ENCODE measurements at places on chromosomes 3 and 15.

- DNase-seq, result no peak
- no peaks in the 10 kb centered on the region for H3K4me1 ChIP-seq
- no peak overlapping the region for H3K4me3 ChIP-seq
- no peaks in the 10 kb centered on the region for H3K36me3 ChIP-seq
- H3K27ac ChIP-seq, result no peak overlapping the region
- no peaks in the 10 kb centered on the region for H3K27me3 ChIP-seq
Observed at GRCh38 chr3:37737134-37737533, 124.5 kb upstream of the CTDSPL start.

- no peak for DNase-seq
- no peak overlapping the region for H3K27ac ChIP-seq
- H3K4me1 ChIP-seq, result no peaks in the 10 kb centered on the region
- H3K27me3 ChIP-seq, result no peaks in the 10 kb centered on the region
Observed at GRCh38 chr3:153752405-153753027, 368.7 kb upstream of the ARHGEF26 start.

DNA sequence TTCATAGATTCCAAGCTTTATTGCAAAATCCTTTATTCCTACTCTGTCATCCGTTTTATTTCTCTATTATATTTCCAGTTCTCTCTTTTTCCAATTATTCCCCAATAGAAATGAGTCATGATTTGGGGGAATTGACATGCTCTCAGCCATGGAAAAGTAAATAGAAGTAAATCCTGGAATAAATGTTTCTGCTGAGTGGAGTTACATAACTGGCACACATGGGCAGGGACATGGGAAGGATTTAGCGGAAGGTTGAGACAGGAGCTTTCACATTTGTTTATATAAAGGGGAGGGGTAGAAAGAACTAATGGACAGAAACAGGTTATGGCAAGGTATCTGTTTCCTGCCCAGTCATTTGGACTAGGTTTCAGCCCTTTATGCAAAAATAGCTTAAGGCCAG is 221.6 kb downstream of the PLOD2 start:
- no peaks in the 10 kb centered on the region for H3K36me3 ChIP-seq
- H3K27ac ChIP-seq, result no peak overlapping the region
- no peaks in the 10 kb centered on the region for H3K4me1 ChIP-seq
- no peak overlapping the region for H3K4me3 ChIP-seq
- no peak for DNase-seq

- no peak overlapping the region for H3K27ac ChIP-seq
- DNase-seq, result no peak
- H3K36me3 ChIP-seq, result no peaks in the 10 kb centered on the region
- H3K27me3 ChIP-seq, result no peaks in the 10 kb centered on the region
- no peak overlapping the region for H3K4me3 ChIP-seq
Observed at GRCh38 chr3:31858439-31858838, 122.6 kb downstream of the OSBPL10 start.

GRCh38 chr3:14889943-14890342 is 57.4 kb upstream of the NR2C2 start:
- no peaks in the 10 kb centered on the region for H3K4me1 ChIP-seq
- H3K27me3 ChIP-seq, result no peaks in the 10 kb centered on the region
- no peak overlapping the region for H3K27ac ChIP-seq
- no peak for DNase-seq

DNA sequence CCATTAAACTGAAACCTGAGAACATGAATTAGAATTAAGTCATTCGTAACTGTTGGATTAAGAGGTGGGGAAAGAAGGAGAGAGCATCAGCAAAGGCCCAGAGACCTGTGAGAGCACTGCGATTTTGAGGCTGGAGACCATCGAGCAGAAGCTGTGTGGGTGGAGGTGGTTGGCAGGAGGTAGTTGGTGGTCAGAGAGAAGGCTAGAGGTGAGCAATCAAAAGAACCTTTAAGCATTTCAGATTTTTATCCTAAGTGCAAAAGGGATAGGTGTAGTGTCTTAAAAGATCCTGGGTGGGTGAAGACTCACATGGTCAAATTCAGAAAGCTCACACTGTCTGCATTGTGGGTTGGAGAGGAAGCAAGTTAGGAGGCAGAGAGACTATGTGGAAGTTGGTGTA is 65.1 kb upstream of the TEX264 start:
- no peaks in the 10 kb centered on the region for H3K27me3 ChIP-seq
- H3K4me3 ChIP-seq, result no peak overlapping the region
- H3K4me1 ChIP-seq, result no peaks in the 10 kb centered on the region
- no peaks in the 10 kb centered on the region for H3K36me3 ChIP-seq
- no peak for DNase-seq
- H3K27ac ChIP-seq, result no peak overlapping the region

- no peaks in the 10 kb centered on the region for H3K27me3 ChIP-seq
- no peak overlapping the region for H3K27ac ChIP-seq
- no peak overlapping the region for H3K4me3 ChIP-seq
- H3K4me1 ChIP-seq, result no peaks in the 10 kb centered on the region
Observed at GRCh38 chr15:48175126-48175525, 3.0 kb downstream of the MYEF2 start.

DNA sequence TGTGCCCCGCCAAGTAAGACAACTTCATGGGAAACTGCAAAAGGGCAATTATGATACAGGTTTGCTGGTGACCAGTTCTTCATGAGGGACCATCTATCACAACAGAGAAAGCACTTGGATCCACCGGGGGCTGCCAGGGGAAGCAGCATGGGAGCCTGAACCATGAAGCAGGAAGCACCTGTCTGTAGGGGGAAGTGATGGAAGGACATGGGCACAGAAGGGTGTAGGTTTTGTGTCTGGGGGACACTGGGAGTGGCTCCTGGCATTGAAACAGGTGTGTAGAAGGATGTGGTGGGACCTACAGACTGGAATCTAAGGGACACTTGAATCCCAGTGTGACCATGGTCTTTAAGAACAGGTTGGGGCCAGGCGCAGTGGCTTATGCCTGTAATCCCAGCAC is 22.6 kb downstream of the MKRN2 start:
- H3K4me1 ChIP-seq, result no peaks in the 10 kb centered on the region
- no peak for DNase-seq
- H3K36me3 ChIP-seq, result peaks cover 46% of the 10 kb centered on the region
- H3K27ac ChIP-seq, result no peak overlapping the region
- no peak overlapping the region for H3K4me3 ChIP-seq

GRCh38 chr3:101813817-101814440 is 34.9 kb downstream of the NXPE3 start:
- no peaks in the 10 kb centered on the region for H3K27me3 ChIP-seq
- H3K4me3 ChIP-seq, result no peak overlapping the region
- H3K4me1 ChIP-seq, result no peaks in the 10 kb centered on the region
- DNase-seq, result no peak
- H3K36me3 ChIP-seq, result no peaks in the 10 kb centered on the region

DNA sequence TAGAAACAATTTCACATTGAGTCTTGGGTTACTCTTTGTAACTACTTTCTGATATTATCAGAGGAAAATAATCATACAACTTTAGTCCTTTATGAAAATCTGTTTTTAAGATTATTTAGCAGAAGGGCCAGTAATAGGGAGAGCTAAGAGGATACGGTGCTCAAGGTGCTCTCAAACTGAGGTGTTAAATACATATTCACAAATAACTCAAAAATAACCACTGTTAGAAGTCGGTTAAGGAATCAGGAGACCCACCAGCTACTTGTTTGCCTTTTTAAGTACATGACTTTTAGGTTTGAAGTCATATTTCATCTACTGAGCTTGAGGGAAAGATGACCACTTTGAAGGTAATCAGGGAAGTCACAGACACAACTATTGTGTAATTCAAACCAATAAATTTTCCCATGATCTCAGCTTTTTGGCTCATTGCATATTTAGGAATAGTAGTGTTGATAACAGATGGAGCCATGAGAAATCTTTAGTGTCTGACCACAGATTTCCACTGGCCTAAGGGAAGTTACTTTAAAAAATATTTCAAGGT is 1.4 kb upstream of the RSRC1 start:
- DNase-seq, result no peak
- H3K36me3 ChIP-seq, result no peaks in the 10 kb centered on the region
- no peaks in the 10 kb centered on the region for H3K4me1 ChIP-seq
- no peak overlapping the region for H3K27ac ChIP-seq
- H3K27me3 ChIP-seq, result peaks cover 2% of the 10 kb centered on the region

GRCh38 chr15:45199136-45199810 is 11.5 kb upstream of the SHF start:
- H3K27me3 ChIP-seq, result no peaks in the 10 kb centered on the region
- H3K4me3 ChIP-seq, result peak overlapping the region; percentile 79
- no peaks in the 10 kb centered on the region for H3K36me3 ChIP-seq
- no peaks in the 10 kb centered on the region for H3K4me1 ChIP-seq

GRCh38 chr3:16257309-16257708 is 7.4 kb downstream of the DPH3 start:
- no peaks in the 10 kb centered on the region for H3K4me1 ChIP-seq
- no peak overlapping the region for H3K4me3 ChIP-seq
- H3K27me3 ChIP-seq, result no peaks in the 10 kb centered on the region
- H3K36me3 ChIP-seq, result no peaks in the 10 kb centered on the region
- H3K27ac ChIP-seq, result no peak overlapping the region

- H3K27ac ChIP-seq, result no peak overlapping the region
- no peaks in the 10 kb centered on the region for H3K27me3 ChIP-seq
- no peak overlapping the region for H3K4me3 ChIP-seq
- H3K4me1 ChIP-seq, result no peaks in the 10 kb centered on the region
Observed at GRCh38 chr15:29480949-29481348, 211.3 kb upstream of the NSMCE3 start.

DNA sequence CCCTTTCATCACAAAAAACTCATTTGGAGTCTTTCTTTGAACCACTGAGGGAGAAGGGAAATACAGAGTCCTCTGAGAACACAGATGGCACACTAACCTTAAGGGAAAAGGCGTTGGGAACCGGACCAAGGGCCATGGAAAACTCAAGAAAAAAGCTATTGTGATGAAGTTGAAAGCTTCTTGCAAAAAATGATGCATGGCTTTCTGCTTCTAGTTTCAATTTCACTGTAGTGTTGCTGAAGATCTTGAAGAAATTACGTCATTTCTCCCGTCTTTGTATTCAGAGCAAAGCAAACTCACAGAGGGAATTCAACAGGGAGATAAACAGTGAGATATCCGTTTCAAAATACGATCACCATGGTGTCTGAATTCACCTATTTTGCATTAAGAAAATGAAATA is 642.3 kb upstream of the ADAMTS9 start:
- H3K27me3 ChIP-seq, result no peaks in the 10 kb centered on the region
- H3K4me1 ChIP-seq, result no peaks in the 10 kb centered on the region
- DNase-seq, result no peak
- no peak overlapping the region for H3K27ac ChIP-seq

DNA sequence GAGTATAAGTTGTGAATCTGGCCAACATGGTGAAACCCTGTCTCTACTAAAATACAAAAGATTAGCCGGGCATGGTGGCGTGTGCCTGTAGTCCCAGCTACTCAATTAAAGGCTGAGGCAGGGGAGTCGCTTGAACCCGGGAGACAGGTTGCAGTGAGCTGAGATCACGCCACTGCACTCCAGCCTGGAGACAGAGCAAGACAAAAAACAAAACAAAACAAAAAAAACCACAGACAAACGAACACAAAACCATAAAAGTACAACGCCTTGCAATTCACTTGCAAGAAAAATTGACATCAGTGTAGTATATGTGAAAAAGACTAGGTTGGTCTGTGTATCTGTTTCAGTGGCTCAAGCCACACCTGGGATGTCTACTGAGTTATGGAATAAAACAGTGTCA is 29.9 kb upstream of the CCDC80 start:
- no peak overlapping the region for H3K4me3 ChIP-seq
- no peaks in the 10 kb centered on the region for H3K27me3 ChIP-seq
- no peak overlapping the region for H3K27ac ChIP-seq
- no peaks in the 10 kb centered on the region for H3K4me1 ChIP-seq
- DNase-seq, result no peak
- H3K36me3 ChIP-seq, result no peaks in the 10 kb centered on the region

GRCh38 chr3:182568261-182568660 is 225.0 kb upstream of the ATP11B start:
- H3K4me3 ChIP-seq, result no peak overlapping the region
- no peaks in the 10 kb centered on the region for H3K4me1 ChIP-seq
- H3K27me3 ChIP-seq, result no peaks in the 10 kb centered on the region

DNA sequence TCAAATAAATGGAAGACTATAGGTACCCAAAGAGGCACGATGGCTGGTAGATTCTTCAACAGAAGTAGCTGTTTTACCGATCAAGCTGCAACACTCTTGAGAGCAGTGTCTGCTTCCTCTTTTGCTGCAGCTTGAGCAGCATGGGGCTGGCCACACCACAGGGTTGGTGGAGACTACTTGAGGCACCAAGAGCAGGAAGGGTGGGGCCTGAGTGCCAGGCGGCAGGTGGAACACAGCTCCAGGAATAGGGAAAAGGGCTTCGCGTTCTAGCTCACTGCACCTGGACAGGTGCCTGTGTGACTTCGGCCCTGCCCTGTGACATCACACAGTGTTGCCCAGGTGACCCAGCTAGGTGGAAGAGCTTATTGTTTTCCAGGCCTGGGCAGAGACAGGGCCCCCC is at the start of gene CCDC33:
TSS of gene CCDC33 (plus strand) at position 365 of the 400 bp plus-strand sequence. CDS start 394 bp downstream, outside the sequence.
- peaks cover 8% of the 10 kb centered on the region for H3K4me1 ChIP-seq
- no peak within 1 kb of the TSS for H3K27ac ChIP-seq
- H3K36me3 ChIP-seq, result no peaks in the 10 kb centered on the region
- DNase-seq, result no peak

DNA sequence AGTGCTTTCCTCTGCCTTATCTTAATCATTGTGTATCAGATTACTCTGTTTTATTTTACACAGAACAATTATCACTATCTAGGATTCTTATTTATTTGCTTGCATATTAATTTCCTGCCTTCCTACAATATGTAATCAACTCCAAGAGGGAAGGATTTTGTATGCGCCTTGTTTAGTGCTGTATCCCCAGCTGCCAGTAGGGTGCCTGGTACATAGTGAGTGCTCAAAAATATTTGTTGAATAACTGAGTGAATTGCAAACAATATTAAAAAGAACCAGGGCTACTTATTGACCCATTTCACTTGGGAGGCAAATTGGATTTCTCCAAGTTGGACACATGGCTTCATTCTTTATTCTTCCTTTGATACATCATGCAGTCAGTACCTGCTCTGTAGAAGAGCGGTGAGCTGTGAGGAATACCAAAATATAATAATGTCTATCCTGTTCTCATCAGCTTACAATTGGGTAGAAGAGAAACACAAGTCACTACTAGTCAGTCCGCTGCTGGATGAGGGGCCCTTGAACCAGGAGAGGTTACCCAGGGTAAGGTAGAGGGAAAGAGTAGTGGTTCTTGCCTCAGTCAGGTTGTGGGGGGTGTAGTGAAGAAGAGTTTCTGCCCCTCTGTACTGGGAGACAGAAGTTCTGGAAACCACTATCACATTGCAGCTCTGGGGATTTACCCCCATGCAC is 233.9 kb upstream of the ZBTB20 start:
- H3K4me1 ChIP-seq, result no peaks in the 10 kb centered on the region
- no peaks in the 10 kb centered on the region for H3K36me3 ChIP-seq
- DNase-seq, result no peak
- no peak overlapping the region for H3K4me3 ChIP-seq
- H3K27me3 ChIP-seq, result no peaks in the 10 kb centered on the region

DNA sequence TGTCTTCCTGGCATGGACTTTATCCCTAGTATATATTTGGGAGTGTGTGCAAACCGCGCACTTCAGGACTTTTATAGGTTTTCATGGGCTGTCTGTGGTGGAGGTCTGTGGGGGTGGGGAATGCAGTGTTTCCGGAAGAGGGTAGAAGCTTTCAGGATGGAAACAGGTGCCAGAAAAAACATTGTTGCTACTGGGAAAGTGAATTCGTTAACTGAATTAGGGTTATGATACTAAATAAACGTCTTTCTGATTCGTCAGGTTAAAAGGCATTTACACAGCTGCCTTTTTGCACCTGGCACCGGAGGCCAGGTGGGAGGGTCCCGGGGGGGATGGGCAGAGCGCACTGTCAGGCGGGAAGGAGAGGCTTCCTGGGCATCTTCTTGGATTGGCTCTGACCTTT is 62.1 kb downstream of the SLCO3A1 start:
- no peaks in the 10 kb centered on the region for H3K27me3 ChIP-seq
- H3K27ac ChIP-seq, result no peak overlapping the region
- no peak for DNase-seq
- H3K4me3 ChIP-seq, result no peak overlapping the region
- no peaks in the 10 kb centered on the region for H3K4me1 ChIP-seq
